Cardiac atrium fibroblast (primary cell): ENCODE measurements at places on chromosomes 7 and 10. TPM values are rescaled to one million over a fixed set of nuclear protein-coding genes. Genes with fewer than 3 reads are reported as not detected.

The FBXL13 gene
- total RNA-seq, result 0.81 and 0.90 TPM in 2 replicates

The HSPA14 gene
- total RNA-seq, result 7.0 and 9.2 TPM in 2 replicates

The VSTM2A gene
- not detected in 2 replicates for total RNA-seq

The KEL gene
- 0.49 TPM in 1 of 2 replicates, not detected in the other for total RNA-seq

The STOX1 gene
- total RNA-seq, result not detected in 2 replicates

The TET1 gene
- total RNA-seq, result 2.6 and 4.9 TPM in 2 replicates

The CALHM3 gene
- total RNA-seq, result not detected in 2 replicates

The TMEM176B gene
- not detected in 2 replicates for total RNA-seq

The PLA2G12B gene
- total RNA-seq, result not detected in 2 replicates

The TRPV5 gene
- total RNA-seq, result not detected in 2 replicates

The SPOCK2 gene
- total RNA-seq, result 0.16 and 2.0 TPM in 2 replicates

The LEP gene
- under 0.01 and 0.16 TPM in 2 replicates for total RNA-seq

The CALCR gene
- total RNA-seq, result not detected in 2 replicates

The LSM5 gene
- total RNA-seq, result 12.8 and 35.7 TPM in 2 replicates

The A1CF gene
- total RNA-seq, result not detected in 2 replicates

The C10orf62 gene
- not detected in 2 replicates for total RNA-seq

The CLDN4 gene
- under 0.01 TPM in 1 of 2 replicates, not detected in the other for total RNA-seq

The CCZ1B gene
- 7.6 and 13.9 TPM in 2 replicates for total RNA-seq

The AMZ1 gene
- under 0.01 TPM in 1 of 2 replicates, not detected in the other for total RNA-seq

The FRA10AC1 gene
- total RNA-seq, result 3.1 and 3.2 TPM in 2 replicates

The PHYHIPL gene
- not detected in 2 replicates for total RNA-seq

The PIP gene
- 0.32 and 2.9 TPM in 2 replicates for total RNA-seq

The EGR2 gene
- 4.9 and 9.4 TPM in 2 replicates for total RNA-seq

The SLC18A3 gene
- 1.3 TPM in 1 of 2 replicates, not detected in the other for total RNA-seq

The COX15 gene
- 28.5 and 31.9 TPM in 2 replicates for total RNA-seq

The EPO gene
- total RNA-seq, result not detected in 2 replicates

The CPA4 gene
- 56.7 and 90.1 TPM in 2 replicates for total RNA-seq

The FGFBP3 gene
- total RNA-seq, result not detected in 2 replicates

The TAX1BP1 gene
- total RNA-seq, result 64.3 and 71.6 TPM in 2 replicates

The KCNH2 gene
- under 0.01 TPM in 1 of 2 replicates, not detected in the other for total RNA-seq

The PALD1 gene
- 0.72 and 5.3 TPM in 2 replicates for total RNA-seq

The EXOSC1 gene
- total RNA-seq, result 26.2 and 33.9 TPM in 2 replicates

The SLC26A4 gene
- 0.16 and 0.18 TPM in 2 replicates for total RNA-seq

The GALNT11 gene
- 32.7 and 40.8 TPM in 2 replicates for total RNA-seq

The PPP1R9A gene
- 0.16 TPM in 1 of 2 replicates, not detected in the other for total RNA-seq

The LRRTM3 gene
- total RNA-seq, result not detected in 2 replicates

The PSD gene
- total RNA-seq, result 0.72 and 1.1 TPM in 2 replicates

The CACNB2 gene
- 0.32 TPM in 1 of 2 replicates, not detected in the other for total RNA-seq

The NOBOX gene
- not detected in 2 replicates for total RNA-seq

The SPDYE16 gene
- total RNA-seq, result not detected in 2 replicates

The BAMBI gene
- 41.5 and 64.5 TPM in 2 replicates for total RNA-seq

The ZNF117 gene
- 2.6 and 5.2 TPM in 2 replicates for total RNA-seq

The CFAP69 gene
- 1.8 and 4.1 TPM in 2 replicates for total RNA-seq

The TLX1 gene
- total RNA-seq, result not detected in 2 replicates

The OR9A2 gene
- total RNA-seq, result not detected in 2 replicates

The TAS2R5 gene
- 0.16 and 2.7 TPM in 2 replicates for total RNA-seq

The CHRM2 gene
- total RNA-seq, result not detected in 2 replicates

The CYP2C9 gene
- total RNA-seq, result not detected in 2 replicates

The MSMB gene
- total RNA-seq, result not detected in 2 replicates

The KLF14 gene
- total RNA-seq, result not detected in 2 replicates

The PHKG1 gene
- total RNA-seq, result not detected in 2 replicates

The RET gene
- total RNA-seq, result under 0.01 TPM in 1 of 2 replicates, not detected in the other
